Upper lobe of left lung (tissue), 6 donors: ENCODE measurements at places on chromosomes 2 and 18. TPM values are rescaled to one million over a fixed set of nuclear protein-coding genes. Genes with fewer than 3 reads are reported as not detected.

DNA sequence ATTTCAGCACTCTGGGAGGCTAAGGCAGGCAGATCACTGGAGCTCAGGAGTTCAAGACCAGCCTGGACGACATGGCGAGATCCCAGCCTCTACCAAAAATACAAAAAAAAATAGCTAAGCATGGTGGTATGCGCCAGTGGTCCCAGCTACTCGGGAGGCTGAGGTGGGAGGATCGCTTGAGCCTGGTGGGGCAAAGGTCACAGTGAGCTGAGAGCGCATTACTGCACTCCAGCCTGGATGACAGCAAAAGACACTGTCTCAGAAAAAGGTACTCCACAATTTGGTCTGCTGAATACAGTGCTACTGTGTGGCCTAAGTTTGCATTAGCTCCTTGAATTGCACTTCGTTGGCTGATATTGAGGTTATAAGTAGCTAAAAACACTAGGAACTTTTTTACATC lies 97.9 kb downstream of the FEZ2 start:
- no peaks in the 10 kb centered on the region for H3K4me1 ChIP-seq
- no peaks in the 10 kb centered on the region for H3K27me3 ChIP-seq
- no peak overlapping the region for H3K4me3 ChIP-seq

- H3K27me3 ChIP-seq = no peaks in the 10 kb centered on the region
- no peak for DNase-seq
- no peak overlapping the region for H3K27ac ChIP-seq
- no peaks in the 10 kb centered on the region for H3K36me3 ChIP-seq
- peaks cover 17% of the 10 kb centered on the region for H3K4me1 ChIP-seq
- H3K4me3 ChIP-seq = no peak overlapping the region
Measured at GRCh38 chr2:134178138-134178877, 75.6 kb upstream of the MGAT5 start.

DNA sequence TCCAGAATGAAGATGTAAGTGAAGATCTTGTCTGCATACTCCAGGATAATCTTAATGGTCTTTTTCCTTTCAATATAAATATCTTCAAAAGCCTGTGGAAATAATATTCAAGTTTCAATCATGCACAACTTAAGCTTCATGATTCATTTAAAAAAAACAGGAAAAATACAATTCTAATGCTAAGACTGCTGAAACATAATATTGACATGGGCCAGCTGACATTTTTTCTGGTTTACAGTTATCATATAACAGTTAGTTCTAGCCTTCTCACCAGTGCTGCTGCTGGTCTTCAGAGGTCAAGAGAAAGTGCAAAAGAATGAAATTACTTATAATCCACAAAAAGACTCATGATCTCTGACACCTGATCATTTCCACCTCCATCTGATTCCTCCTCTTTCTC lies 110.4 kb upstream of the SCN1A start:
- H3K36me3 ChIP-seq = no peaks in the 10 kb centered on the region
- H3K27me3 ChIP-seq = no peaks in the 10 kb centered on the region
- H3K4me1 ChIP-seq = no peaks in the 10 kb centered on the region
- no peak overlapping the region for H3K4me3 ChIP-seq
- DNase-seq = no peak

GRCh38 chr2:178427458-178427857 lies 23.5 kb downstream of the PRKRA start:
- H3K27me3 ChIP-seq = no peaks in the 10 kb centered on the region
- peaks cover 56% of the 10 kb centered on the region for H3K36me3 ChIP-seq
- H3K27ac ChIP-seq = no peak overlapping the region
- H3K4me3 ChIP-seq = no peak overlapping the region
- no peak for DNase-seq
- no peaks in the 10 kb centered on the region for H3K4me1 ChIP-seq

Gene CTLA4
- total RNA-seq = 2.9 TPM

Gene FOXD4L1
- total RNA-seq = 0.76 TPM

Gene BARD1
- total RNA-seq = 9.6 TPM
